Activated B cell treated with CpG ODN at 0.5 μM for 24 hours (primary cell): ENCODE measurements at places on chromosomes 5 and 9.

DNA sequence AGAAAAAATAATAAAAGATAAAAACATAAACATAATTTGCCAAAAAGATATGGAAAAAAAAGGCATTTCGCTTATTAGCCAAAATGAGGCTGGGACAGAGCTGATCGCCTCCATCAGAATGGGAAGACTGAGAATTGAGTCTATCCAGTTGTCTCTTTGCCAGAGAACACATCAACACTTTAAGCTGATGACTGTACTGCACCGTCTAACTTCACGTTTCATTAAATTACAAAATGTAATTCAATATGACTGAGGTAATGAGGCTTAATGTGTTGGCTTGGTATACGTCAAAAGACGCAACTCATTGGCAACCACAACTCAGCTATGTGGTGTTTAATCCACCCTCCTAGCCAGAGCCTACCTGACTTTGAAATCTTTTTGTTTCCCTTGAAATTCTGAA, 462.7 kb upstream of the CD180 start:
- DNase-seq: no peak

- no peak for DNase-seq
Observed at GRCh38 chr5:79834098-79834753, 144.6 kb downstream of the CMYA5 start.

DNA sequence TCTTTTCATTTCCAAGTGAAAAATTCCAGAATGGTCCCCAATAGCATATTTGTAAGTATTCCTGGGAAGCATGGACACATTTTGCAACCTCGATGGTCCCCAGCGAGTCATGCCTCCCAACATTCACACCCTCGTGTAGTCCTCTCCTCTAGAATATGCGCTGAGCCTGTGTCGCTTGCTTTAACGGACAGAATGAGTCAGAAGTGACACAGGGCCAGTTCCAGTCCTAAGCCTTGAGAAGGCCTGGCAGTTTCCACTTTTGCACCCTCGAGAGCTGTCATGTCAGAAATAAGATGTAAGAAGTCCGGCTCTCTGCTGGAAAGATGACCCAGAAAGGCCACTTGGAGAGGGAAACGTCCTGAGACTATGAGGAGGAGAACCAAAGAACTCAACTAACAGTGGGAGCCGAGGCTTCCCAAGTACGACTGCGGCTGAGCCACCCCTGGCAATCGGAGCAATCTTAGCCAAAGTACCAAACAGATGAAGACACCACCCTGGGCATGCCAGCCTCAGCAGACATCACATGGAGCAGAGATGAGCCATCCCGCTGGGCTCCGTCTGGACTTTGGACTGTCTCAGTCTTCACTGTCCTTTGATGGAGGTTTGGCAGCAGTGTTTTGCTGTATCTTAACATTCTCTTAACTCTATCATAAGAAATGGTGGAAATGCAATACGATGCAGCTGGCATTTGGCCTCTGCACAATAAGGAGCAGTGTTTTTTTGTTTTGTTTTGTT, 42.6 kb upstream of the GFPT2 start:
- no peak for DNase-seq

DNA sequence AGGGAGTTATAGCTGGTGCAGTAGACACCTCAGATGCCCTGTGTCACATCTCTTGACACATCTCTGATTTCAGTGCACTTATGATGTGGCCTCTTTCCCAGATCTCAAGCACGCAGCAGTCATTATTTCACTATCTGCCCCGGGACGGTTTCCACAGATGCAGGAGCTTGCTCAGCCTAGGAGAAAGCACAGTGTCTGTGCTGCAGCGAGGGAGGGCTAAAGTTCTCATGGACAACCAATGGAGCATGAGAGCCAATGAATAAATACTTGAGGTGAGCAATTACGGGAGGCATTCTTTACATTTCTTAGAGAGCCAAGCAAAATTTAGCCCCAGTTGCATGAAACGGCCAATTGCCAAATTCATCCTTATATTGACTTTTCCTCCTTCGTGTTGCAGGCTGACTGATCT, 7.4 kb upstream of the MOB3B start:
- no peak for DNase-seq

DNA sequence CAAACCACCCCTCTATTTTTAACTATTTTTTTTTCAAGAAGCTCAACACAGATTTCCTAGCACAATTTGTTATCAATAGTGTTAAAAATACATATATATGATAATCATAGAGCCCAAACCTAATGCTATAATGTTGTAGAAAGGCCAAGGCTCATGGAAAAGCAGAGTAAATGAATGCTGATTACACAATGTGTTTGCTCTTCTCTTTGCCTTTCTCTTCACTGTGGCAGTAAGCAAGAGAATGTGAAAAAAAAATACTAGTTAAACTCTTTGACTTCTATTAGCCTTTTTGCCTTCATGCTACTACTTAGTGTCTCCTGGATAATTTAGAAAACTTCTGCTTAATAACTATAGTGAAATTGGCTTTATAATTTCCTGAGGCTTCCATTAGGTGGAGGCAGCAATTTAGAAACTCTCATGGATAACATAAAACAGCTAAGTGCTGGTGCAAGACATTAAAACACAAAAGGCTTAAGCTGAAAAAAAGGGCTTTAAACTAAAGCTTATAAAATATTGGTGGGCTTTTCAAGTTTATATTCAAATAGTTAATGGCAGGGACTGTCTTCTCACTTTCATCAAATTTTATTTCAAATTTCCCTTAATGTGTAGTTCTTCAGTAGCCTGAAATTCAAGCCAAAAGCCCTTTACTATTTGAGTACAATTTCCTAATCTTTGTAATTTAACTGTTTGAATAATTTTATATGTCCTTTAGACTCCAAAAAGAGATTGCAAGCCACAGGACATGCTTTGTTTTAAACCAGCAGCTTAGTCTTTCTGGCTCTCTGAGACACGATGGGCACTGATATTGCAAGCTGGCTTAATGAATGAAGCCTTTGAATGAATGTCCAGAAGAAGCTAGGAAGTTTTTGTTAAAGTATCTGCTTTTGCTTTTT, 2031.8 kb upstream of the CDH6 start:
- DNase-seq: no peak

GRCh38 chr9:34899535-34900158, 58.4 kb upstream of the PHF24 start:
- peak; percentile 66 for DNase-seq

DNA sequence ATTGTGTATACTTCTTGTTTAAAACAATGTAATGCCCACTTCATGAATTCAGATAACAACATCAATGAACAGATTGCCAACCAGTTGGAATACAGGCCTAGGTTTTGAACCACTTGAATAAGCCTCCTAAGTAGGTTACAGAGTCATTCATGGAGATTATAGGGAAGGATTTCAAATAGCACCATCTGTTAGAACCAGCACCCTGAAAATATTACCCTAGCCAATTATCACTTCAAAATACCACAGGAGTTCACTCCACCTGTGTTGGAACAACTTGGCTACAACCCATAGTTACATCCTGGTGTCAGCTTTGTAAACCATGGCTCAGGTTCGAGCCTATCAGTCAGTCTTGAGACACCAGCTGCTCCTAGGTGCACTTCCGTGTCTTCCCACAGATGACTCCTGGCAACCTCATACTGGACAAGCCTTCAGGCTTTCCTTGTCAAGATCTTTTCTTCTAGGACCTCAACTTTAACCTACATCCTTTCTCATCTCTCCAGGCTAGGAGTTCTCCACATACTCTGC, 350.0 kb downstream of the DEPDC1B start:
- DNase-seq: no peak

DNA sequence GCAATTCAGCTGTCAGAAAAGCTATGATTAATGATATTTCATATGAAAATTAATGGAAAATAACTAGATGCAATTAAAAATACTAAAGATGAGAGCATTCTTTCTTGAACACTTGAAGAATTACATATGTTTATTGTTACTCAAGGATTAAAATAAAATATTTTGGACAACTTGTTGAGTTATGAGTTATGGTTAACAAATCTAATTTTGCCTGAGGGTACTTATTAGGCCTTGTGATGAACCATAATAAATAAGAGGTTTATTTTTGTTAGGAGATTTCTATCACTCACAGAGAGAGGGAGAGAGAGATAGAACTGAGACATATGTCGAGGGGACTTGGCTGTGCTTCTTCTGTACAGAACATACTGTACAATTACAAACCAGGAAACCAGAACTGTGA, 183.7 kb downstream of the ISL1 start:
- no peak for DNase-seq

DNA sequence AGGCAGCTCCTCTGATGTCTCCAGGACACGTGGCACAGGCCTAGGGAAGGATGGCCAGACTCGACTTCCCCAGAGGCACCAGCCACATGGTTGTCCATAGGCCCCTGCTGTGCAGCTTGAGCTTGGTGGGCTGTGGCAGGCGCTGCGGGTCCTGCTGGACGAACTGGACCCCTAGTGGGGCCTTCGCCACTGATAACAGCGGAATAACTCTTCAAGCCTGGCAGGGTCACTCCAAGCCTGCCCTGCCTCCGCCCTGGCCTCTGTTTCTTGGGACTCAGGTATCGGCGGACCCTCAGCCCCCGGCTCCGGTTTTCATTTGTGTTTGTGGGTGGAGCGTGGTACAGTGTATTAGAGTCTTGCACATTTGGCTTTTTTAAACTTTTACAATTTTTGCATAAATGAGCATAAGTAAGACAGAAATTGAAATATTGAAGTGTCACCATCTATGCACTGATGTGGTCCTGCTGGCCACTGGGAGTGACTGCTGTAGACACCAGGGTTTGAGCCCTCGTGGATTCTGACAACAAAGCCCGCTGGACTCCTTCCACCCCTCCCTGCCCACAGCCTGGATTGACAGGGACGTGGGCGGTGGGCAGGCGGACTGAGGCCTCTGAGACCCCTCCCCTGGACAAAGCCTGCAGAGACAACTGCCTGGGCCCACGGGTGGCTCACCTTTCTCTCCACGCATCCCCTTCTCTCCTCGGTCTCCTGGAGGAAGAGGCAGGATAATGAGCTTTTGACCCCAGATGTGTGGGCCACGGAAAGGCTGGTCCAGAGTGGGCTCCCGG, 3.8 kb downstream of the FCN1 start:
- no peak for DNase-seq

- no peak for DNase-seq
Observed at GRCh38 chr5:89580976-89581375, 698.0 kb upstream of the MEF2C start.

DNA sequence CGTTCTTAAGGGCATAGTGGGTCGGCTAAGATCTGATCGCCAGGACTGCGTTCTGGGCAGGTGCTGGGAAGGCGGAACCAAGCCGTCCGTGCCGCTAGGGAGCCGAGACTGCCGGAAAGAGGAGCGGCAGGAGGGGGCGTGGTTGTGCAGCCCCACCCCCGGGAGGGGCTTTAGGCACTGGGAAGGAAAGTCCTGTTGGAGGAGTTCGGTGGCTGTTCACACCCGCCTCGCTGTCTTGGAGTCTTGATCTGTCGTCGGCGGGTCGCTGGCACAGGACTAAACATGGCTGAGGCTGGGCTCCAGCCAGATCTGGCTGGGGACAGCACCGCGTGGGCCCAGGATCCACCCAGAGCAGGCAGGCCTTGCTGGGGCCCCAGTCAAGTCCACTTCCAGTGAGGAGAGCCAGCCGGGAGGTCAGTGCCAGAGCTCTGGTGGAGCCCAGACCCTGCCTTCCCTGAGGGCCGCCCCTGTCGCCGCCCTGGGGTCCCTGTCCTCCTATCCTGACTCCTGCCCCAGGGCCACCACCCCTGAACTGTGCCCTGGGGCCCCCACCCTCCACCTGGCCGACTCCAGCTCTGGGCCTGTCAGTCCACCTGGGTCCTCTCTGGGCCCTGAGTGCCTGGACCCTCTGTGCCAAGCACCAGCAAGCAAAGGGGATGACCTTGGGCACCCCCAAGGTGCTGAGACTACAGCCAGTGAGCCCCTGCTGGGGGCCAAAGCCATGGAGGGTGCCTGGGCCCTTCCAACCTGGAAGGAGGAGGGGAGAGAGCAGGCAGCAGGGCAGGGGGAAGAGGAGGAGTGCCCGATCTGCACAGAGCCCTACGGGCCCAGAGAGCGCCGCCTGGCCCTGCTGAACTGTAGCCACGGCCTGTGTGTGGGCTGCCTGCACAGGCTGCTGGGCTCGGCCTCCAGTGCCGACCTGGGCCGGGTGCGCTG, 4.5 kb downstream of the RNF208 start:
- DNase-seq: no peak

DNA sequence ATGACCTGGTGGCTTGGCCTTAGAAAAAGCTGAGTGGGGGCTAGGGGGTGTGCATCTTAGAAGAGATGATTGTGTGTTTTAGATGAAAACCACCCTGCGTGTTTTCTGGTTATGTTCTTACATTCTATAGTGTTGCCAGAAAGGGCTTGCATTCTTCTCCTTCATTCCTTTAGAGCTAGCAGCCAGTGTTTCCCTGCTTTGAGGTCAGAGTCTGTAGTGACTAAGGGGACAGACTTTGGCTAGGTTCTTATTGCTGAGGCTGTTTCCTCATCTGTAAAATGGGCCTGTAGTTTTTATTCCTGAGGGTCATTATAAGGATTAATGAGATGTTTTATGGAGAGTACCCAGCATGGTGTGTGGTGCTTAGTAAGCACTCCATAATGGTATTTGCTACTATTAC, 6.4 kb downstream of the MAST4 start:
- no peak for DNase-seq

DNA sequence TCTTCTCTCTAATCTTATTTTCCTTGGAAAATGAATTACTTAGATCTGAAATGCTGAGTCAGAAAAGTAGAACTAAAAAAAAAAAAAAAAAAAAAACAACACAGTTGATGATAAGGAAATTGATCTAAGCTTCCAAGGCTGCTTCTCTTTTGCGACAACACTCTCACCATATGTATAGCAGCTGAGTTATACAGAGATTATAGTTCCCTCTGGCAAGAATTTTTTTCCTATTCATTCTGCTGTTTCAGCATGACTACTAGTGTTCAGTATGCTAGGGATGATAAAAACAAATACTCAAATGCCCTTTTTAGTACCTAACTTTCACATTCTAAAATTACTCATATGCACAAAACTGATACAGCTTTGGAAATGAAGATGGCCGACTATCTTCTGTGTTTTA, 267.3 kb downstream of the MLLT3 start:
- DNase-seq: no peak

GRCh38 chr5:149799119-149799623, 69.1 kb downstream of the PPARGC1B start:
- no peak for DNase-seq

DNA sequence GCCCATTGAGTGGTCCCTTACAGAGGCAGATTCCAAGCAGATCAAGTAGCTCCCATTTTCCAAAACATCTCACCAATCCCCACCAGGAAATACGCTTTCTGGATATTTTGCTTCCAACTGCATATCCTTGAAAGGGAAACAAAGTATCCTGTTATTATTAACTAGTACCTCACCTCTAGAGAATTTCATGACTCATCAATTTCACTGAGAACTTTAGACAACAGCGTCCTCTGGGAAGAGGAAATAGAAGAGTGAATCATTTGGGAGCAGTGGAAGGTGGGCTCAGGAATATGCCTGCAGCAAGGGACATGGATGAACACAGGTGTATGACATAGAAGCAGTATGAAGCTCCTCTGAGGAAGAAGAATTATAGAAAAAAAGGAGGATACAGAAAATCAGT, 186.7 kb downstream of the MARCHF11 start:
- no peak for DNase-seq

GRCh38 chr9:134399435-134400056, 73.3 kb downstream of the RXRA start:
- no peak for DNase-seq

GRCh38 chr9:35731415-35732184, 395 bp downstream of the TLN1 start:
- DNase-seq: no peak
